ENCODE measurements at places on chromosomes 4 and X. TPM values are rescaled to one million over a fixed set of nuclear protein-coding genes. Genes with fewer than 3 reads are reported as not detected.

DNA sequence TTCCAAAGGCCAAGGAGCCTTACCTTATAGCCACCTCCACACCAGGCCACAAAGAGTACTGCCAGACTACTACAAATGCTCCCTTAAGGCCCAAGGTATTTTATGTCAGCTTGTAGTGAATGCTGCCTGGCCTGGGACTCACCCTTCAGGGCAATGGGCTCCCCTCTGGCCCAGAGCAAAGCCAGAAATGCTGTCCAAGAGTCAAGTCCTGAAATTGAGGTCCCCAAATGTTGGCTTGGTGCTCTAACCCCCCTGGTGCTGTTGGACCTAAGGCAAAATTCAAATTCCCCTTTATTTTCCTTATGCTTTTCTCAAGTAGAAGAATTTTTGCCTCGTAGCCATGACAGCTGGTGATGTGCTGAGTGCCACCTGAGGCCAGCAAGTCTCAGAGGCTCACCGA lies 1354.3 kb upstream of the DIAPH2 start:
- no peak for DNase-seq

DNA sequence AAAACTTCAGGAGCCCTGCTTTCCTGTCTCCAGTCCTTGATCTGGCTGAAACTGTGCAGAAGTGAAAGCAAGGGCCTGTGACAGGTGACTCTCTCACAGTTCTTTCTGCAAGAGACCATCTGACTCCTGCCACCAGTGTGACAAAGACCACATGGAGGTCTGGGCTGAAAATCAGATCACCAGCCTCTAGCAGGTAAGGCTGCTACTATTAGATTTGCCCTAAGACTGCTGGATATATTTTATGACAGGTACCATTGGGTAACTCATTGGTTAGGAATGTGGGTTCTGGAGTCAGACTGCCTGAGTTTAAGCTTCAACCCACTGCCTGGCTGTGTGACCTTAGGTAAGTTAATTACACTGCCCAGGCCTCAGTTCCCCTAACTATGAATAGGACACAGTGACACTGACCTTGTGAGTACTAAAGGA lies 163.3 kb upstream of the SLC7A11 start:
- no peak for DNase-seq

GRCh38 chr4:185730849-185731608 lies 81.0 kb downstream of the SORBS2 start:
- DNase-seq: no peak

DNA sequence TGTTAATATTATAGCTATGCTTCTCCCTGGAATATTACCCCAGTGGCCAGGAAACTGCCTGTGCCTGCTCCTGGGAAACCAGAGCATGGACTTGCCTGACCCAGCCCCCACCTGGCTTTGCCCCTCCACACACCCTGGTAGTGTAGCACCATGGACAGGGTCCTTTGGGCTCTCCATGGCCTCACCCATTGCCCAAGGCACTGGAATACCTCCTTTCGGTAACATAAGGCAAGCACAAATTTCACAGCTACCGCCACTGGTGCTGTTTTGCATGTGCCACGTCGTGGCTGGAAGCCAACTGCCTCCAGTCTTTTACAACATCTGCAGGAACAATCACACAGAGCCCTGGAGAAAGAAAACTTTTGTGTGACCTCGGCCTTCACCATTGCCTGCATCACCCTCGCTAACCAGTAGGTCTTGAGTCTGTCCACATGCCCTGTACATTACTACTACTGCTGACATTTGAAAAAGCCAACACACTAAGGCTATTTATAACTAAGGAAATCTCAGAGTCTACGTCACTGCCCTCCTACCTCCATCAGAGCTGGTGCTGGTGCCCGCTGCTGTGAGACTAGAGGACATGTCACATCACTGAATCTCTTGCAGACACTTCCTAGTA lies 47.7 kb downstream of the HPGD start:
- no peak for DNase-seq

DNA sequence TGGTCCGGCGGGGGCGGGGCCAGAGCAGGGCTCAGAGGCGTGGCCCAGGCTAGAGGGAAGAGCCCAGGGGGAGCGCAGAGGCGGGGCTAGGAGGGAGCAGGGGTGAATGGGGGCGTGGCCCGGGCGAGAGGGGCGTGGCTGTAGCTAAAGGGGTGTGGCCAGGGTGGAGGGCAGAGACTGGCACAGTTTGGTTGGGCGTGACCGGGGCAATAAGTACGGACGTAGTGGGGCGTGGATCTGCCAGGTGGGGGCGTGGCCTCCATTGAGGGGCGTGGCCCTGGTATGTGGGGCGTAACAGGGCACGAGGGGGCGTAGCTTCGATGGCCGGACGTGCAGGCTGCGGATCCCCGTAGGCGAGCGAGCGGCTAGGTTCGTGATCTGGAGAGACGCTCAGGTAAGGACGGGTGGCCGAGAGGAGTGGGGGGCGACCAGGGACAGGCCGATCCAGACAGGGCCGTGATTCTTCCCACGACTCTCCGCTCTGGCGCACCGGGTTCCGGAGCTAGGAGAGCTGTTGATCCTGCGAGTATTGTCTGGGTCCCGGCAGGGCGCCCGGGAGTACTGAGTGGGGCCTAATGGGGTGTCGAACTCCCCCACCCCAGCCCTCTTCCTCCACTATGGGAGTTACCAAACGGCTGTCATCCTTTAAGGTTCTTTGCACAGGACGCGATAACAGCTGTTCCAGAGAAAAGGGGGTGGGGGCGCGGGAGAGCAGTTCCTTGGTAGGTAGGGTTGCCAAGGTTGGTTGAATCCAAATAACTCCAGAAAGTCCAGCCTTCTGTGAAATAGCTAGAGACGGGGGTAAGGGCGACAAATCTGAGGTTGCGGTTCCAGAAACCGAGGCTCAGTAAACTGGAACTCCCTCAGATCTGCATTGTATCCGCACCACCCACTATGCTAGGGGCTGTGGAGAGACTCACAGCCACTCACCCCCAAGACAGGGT lies at the start of gene CA5B:
Gene CA5B, plus strand, starts transcription at position 312 of the 944 bp plus-strand sequence. CDS start 11,754 bp downstream, outside the sequence.
- peak; percentile 99 for DNase-seq

DNA sequence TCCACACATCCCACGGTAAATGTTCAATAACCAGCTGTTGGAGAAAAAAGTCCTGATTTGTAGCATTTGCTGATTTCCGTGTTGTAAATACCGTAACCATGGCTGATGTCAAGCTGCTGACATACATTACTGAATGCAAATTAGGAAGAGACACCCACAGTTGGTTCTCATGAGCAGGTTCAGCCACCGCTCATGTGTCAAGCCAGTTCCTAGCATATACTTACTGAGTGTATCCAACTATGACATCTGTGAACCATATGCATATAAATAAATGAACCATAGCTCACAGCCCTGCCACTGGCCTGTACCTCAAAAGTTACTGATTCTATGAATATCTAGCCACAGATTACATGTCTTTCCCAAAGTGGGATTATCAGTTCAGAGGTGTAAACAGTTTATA lies 29.5 kb downstream of the FHDC1 start:
- no peak for DNase-seq

DNA sequence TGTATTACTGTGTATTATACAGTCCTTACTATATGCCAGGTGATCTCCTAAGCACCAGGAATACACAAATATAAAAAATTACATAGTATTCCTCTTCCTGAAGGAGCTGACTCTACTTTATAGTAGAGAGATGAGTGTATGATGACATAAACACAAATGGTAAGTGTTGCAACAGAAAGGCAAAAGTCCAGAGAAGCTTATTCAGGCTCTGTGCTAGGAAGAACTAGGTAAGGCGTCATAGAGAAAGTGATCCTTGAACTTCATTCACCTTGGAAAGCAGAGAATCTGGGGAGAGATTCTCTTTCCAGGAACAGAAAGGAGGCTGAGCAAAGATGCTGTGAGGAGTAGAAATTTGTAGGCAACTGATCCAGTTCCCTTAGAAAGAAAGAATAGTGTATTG lies 115.0 kb upstream of the KCNIP4 start:
- no peak for DNase-seq

DNA sequence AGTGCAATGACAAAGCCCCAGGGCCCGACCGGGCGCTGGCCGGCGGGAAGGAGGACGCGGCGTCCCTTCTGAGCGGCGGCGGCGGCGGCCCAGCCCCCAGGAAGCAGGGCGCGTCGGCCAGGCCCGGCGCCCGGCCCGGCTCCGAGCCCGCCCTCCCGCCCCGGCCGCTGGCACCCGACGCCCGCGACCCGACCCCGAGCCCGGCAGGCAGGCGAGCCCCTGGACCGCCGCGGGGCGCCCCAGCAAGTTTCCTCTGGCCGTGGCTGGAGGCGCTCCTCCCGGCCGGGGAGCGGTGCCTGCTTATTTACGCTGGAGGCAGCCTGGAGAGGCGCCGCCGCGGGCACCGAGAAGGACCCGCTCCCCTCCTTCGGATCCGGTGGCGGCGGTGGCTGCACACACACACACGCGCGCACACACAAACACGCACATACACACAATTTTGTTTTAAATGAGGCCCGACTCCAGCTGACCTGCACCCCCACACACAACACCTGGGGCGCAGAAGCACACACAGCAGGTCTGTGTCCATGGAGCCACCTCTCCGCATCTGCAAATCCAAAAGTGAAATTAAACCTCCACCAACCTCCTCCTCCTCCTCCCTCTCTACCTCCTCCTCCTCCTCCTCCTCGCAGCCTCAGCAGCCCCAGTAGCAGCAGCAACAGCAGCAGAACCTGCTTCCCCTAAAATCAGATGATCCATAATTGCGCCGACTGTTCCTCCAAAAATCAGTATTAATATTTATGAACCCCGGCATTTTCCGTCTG lies 669 bp downstream of the IRF2 start:
- DNase-seq: peak; percentile 88

- DNase-seq: no peak
Measured at GRCh38 chr4:36944232-36944631, 300.3 kb upstream of the NWD2 start.

DNA sequence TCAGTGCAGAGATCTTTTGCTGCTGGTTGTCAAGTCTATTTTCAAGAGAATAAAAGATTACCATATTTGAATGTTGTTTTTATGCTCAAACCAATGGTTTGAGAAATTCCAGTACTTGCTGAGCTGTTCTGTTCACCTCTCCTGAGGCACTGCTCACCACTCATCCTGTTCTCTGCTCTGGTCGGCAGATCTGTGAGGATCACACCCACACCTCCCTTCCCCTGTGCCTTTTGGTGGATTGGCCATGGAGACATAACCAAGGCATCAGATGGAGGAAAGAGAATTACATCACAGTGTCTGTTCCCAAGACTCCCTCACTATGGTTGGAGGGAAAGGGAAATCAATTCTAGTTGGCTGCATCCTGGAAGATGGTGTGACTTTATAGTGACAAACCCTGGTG lies 391.6 kb downstream of the ARHGAP24 start:
- no peak for DNase-seq

- no peak for DNase-seq
Measured at GRCh38 chr4:7253837-7254236, 61.5 kb downstream of the SORCS2 start.

DNA sequence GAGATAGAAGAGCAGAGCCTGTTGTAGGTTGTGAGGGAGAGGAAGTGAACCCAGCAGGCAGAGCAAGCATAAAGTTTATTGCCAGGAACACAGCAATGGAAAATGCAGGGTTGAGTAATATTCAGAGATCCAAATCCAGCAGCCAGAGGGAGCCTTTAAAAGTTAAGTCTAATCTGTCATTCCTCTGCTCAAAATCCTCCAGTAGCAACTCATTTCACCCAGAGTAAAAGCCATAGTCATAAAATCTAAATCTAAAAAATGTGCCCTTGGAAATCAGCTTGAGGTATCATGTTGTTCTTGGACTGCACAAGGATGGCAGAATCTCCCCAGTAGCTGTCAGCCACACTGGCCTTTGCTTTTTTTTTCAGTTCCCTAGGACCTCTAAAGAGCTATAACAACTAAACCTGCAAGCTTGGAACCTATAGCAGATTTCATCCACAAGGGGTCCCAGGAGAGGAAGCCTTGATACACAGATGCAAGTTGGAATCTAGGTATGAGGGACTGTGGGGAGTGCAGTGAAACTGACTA lies 62.9 kb upstream of the FRAS1 start:
- peak; percentile 61 for DNase-seq

DNA sequence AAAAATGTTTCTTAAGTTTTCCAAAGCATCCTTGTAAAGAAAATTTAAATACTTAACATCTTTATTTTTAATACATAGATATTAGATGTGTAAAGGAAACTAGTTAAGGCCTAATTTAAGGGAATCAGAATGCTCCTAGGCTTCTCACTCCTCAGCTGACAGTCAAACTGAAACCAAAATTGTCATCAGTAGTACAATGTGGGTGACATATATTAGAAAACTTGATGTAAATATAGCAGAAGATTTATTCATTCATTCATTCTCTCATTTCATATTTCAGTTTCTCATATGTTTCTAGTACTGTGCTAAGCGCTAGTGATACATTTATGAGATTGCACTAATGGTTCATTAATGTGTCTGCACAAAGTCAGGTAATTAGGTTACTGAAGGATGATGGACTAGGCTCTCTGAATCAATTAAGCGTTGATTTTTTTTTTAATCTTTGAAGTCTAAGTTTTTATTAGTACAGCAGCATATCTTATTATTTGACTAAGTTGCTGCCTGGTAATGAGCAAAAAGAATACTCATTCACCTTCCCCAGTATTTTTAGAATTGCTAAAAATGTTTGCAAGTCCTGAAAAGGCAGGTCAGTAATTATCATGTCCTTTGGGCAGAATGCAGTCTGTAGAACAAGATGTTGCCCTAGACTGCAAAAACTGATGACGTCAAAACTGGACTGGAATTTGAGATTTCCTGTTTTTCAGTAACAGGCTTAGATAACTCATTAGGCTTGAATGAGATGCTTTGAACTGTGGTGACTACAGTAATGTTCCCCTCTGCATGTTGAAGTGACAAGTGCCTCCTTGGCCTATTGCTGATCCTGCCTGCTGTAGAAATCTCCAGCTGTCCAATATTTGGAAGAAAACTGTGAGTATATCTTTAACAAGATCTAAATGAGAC lies 128.7 kb downstream of the ARHGAP24 start:
- no peak for DNase-seq

DNA sequence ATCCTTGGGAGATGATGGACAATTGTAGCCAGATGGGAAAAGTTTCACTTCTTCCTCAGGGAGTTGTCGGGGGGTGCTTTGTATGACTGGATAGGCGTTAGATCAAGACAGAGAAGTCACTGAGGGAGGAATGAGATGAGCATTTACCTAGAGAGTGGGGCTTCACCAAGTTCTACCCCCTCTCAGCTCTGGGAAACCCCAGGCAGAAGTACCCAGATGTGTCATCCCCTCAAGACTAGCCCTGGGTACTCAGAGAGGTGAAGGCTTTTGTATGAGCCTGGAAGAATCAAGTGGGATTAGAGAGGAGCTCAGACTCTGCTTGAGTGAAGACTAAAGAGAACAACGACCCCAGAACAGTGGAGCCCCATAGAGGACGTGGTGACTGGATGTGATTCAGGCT lies 1.9 kb downstream of the MAGEB1 start:
- no peak for DNase-seq

- no peak for DNase-seq
Measured at GRCh38 chr4:21792736-21793135, 155.8 kb downstream of the KCNIP4 start.

Gene TKTL2
- not detected for total RNA-seq

Gene DCHS2
- not detected for total RNA-seq

Gene YY2
- total RNA-seq: 1.4 TPM

Gene FHDC1
- total RNA-seq: 0.05 TPM

Gene FAM9C
- total RNA-seq: not detected

Gene PRSS12
- not detected for total RNA-seq

Data from activated CD4-positive, alpha-beta T cell treated with anti-CD3 and anti-CD28 coated beads, Interleukin-2, amount 10 ng/mL, durations not matched to agents 24 days and 14 days (primary cell).